GM04504 (cell line): ENCODE measurements at places on chromosomes 6 and 20.

- DNase-seq, result peak; percentile 66
Observed at GRCh38 chr20:53708129-53708968, 114.7 kb upstream of the ZNF217 start.

GRCh38 chr6:169224185-169224695 lies 29.4 kb downstream of the THBS2 start:
- DNase-seq, result no peak

- no peak for DNase-seq
Observed at GRCh38 chr6:18513253-18513798, 126.2 kb downstream of the RNF144B start.

DNA sequence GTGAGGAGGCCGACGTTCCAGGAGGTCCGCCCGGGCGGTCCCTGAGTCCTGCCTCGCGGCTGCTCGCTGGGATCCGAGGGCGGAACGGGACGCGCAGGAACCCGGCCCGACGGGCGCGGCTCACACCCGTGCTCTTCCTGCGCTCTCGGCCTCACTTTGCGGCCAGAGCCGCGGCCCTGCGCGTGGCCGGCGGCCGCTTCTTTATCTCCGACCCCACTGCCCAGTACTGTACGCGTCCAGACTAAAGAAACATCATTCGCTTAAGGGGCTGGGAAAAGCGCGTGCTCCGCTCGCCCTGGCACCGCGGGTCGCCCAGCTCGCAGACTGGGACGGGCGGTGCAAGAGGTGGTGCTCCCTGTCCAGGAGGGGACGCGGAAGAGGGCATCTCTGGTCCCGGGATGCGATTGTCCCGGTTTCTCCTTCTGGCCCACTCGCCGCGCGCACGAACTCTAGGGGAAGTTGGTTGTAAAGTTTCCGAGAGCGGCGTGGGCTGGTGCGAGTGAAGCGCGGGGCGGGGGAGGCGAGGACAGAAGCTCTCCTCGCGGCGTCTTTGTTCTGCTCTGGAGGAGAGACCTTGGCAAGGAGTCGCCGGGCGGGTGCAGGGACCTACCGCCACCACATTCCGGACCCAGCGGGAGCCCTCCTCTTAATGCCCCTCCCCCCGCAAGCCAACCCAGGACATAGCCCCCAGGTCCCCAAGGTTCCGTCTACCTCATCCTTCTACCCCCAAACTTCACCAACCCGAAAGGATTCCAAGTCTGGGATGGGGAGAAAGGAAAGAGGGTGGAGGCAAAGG lies 71.0 kb downstream of the SOX4 start:
- no peak for DNase-seq

- DNase-seq, result no peak
Observed at GRCh38 chr20:5364136-5364821, 47.5 kb upstream of the PROKR2 start.

- no peak for DNase-seq
Observed at GRCh38 chr6:3422435-3423070, 34.3 kb downstream of the SLC22A23 start.

DNA sequence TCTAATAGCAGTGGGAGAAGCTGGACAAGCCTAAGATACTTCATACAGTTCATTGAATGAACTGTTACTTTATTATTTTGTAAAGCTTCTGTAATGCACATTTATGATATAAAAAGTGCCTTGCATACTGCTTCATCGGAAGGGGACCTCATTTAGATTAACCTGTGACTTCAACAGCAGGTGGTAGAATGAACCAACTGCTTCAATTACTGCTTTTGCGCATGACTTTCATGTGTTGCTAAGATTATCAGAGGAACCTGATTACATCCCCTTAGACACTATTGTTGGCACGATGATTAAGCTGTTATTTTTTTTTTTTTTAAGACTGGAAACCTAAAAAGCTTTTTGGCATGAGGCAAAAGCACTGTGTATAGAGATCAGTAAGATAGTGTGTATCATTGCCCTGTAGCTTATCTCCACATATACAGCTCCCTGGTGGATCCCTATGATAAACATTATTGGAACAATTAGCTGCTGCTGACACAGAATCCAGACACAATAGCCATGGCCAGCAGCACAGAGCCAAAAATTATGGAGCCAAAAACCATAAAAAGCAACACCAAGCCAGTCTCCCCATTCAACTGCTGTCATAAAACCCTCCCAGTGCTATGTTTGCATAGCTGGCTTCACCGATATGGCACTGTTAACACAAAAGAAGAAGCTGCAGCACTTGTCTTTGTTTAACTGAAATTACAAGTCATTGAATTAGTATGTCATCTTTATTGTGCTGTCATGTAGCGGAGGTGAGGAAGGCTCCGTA lies 731.6 kb upstream of the MMS22L start:
- no peak for DNase-seq

DNA sequence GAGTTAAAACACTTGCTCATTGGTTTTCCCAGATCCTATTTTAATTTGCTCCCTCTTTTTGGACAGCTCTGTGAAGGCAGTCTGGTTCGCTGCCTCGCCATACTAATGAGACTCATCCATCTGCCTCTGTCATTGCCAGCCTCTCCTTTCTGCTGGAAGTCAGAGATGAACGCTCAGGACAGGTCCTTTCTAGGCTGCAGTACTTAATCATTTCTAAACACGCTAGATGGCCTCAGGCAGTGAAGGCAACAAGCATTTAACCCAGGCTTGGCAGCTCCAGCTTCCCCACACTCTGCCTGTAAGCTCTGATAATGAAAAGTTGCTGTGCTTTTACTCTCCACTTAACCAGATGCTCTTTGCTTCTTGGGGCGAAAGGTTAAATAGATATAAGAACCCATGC lies 286.7 kb upstream of the POU3F2 start:
- DNase-seq, result peak; percentile 3

GRCh38 chr20:20547221-20547875 lies 165.1 kb downstream of the RALGAPA2 start:
- DNase-seq, result no peak

DNA sequence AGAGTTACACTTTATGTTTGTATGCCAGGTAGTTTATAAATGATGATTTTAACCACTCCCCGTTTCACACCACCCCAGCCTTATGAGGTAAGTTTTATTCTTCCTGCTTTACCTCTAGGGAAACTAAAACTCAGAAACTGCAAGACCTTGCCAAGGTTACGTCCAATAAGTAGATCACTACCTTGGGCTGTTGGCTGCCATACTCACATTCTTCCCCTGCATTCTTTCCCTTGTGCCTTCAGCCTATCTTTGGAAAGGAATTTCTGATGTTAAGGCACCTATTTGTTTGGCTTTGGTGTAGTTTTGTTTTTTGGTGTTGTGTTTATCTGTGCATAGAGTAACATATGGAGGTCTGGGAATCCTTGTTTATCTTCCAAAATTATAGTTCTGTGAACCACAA lies 122.1 kb downstream of the UST start:
- no peak for DNase-seq

DNA sequence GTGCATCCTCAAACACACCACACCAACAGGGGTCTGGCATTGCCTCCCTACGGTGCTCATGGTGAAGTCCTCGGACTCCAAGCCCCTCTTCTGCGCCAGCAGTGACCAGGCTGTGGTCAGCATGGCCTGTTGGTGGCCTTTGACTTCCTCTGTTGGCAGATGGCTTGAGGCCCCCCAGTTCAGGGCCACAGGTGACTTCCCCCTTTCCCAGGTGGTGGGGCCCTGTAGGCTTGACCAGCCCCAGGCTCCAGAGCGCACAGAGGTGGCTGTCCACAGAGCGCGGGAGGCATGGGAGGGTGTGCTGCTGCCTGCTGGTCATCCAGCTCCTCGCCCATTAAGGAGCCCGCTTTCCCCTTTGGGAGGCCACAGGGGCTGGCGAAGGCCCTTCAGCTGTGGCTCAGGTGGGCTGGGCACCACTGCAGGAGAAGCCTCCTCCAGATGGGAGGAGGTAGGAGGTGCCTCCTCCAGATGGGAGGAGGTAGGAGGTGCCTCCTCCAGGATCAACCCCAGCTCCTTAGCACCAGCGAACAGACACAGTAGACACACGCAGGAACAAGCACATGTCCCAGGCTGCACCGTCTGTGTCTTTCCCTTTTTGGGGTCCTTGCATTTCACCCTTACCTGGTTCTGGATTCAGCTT lies 52.1 kb upstream of the BHLHE23 start:
- DNase-seq, result no peak

GRCh38 chr20:48220033-48220633 lies 434.9 kb upstream of the SULF2 start:
- no peak for DNase-seq

DNA sequence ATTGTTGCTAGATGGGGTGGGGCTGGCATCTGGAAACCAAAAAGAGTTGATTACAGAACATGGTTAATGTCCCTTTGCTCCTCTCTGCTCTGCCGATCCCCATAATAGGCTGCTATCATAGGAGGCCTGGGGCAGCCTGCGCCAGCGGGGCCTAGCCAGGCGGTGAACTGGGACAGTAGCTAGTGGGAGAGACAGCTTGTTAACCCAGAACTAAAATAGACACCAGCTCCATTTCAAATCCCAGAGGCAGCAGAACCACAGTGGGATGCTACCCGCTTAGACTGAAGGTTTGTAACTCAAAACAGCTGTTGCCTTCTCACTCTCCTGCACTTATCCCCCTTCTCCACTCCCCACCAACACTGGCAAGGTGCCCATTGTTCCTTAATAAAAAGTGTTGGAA lies 98.5 kb downstream of the SSR1 start:
- no peak for DNase-seq
